ENCODE measurements at places on chromosomes 1 and 21. TPM values are rescaled to one million over a fixed set of nuclear protein-coding genes. Genes with fewer than 3 reads are reported as not detected.

DNA sequence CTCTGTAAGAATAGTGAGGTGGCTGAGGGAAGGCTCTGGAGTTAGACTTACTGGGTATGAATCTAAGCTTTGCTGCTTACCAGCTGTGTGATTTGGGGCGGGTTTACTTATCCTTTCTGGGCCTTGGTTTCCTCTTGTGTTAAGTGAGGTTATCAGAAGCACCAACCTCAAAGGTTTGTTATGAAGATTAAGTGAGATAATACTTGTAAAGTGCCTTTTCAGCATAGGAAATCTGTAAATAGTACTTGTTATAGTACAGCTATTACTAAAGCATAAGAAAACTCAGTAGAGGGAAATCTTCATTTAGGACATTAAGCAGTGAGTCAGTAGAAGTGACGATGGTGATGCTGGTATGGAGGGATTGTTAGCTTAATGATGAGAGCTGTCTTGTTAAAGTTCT is 12.1 kb downstream of the HHAT start:
- DNase-seq: no peak
- H3K27me3 ChIP-seq: no peaks in the 10 kb centered on the region
- H3K27ac ChIP-seq: no peak overlapping the region
- H3K4me1 ChIP-seq: no peaks in the 10 kb centered on the region
- no peaks in the 10 kb centered on the region for H3K36me3 ChIP-seq

GRCh38 chr1:39960431-39960958 is 5.5 kb downstream of the MFSD2A start:
- H3K27me3 ChIP-seq: no peaks in the 10 kb centered on the region
- DNase-seq: no peak
- H3K36me3 ChIP-seq: no peaks in the 10 kb centered on the region

Gene TENT5C
- 2.0 TPM for total RNA-seq

DNA sequence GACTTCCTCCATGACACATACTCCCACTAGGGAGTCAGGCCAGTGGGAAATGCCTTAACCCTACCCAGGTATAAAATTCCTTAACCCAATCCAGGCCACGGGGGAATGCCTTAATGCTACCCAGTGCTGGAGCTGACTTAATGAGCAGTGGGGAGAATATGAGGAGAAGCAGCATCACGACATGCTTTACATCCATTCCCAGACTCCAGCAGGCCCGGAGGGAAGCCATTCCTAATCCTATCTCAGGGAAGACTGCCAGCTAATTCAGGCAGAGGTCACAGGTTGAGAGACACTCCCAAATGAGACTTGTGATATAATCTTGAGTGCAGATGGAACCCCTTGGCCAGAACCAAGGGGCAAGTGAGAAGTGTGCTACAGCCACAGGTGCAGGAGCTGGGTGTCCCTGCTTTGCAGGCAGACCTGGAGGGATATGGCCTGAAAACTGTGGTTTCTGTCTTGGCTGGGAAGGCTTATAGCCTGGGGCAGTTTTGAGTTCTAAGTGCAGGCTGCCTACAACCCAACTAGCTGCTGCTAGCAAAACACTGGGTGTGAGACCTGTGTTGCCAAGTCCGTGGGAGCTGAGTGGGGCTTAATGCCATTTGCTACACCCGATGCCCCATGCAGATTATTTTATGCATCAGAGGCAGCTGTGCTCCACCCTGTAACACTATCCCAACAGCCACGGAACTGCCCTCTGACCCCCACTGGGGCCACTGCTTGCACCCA is 45.1 kb upstream of the GUCA2A start:
- no peak for DNase-seq
- no peaks in the 10 kb centered on the region for H3K27me3 ChIP-seq
- no peak overlapping the region for H3K27ac ChIP-seq
- H3K4me3 ChIP-seq: no peak overlapping the region
- H3K36me3 ChIP-seq: no peaks in the 10 kb centered on the region

Gene LEMD1
- total RNA-seq: not detected

Gene HCRTR1
- total RNA-seq: not detected

GRCh38 chr1:112527266-112528010 is 18.7 kb downstream of the WNT2B start:
- H3K4me1 ChIP-seq: no peaks in the 10 kb centered on the region
- H3K36me3 ChIP-seq: peaks cover 9% of the 10 kb centered on the region
- no peak for DNase-seq

Gene C1orf210
- not detected for total RNA-seq
